ENCODE measurements at places on chromosomes 3 and 15.
A peak's percentile ranks its signal among the peaks of the same experiment; 100 is the strongest.

- DNase-seq, result no peak
These were observed 171.4 kb downstream of the GREM1 start for GRCh38 chr15:32889214-32889613.

- no peak for DNase-seq
These were observed 464.3 kb upstream of the WNT5A start for GRCh38 chr3:55951388-55951787.

- DNase-seq, result no peak
These were observed 67.9 kb downstream of the PRICKLE2 start for GRCh38 chr3:64157150-64158035.

DNA sequence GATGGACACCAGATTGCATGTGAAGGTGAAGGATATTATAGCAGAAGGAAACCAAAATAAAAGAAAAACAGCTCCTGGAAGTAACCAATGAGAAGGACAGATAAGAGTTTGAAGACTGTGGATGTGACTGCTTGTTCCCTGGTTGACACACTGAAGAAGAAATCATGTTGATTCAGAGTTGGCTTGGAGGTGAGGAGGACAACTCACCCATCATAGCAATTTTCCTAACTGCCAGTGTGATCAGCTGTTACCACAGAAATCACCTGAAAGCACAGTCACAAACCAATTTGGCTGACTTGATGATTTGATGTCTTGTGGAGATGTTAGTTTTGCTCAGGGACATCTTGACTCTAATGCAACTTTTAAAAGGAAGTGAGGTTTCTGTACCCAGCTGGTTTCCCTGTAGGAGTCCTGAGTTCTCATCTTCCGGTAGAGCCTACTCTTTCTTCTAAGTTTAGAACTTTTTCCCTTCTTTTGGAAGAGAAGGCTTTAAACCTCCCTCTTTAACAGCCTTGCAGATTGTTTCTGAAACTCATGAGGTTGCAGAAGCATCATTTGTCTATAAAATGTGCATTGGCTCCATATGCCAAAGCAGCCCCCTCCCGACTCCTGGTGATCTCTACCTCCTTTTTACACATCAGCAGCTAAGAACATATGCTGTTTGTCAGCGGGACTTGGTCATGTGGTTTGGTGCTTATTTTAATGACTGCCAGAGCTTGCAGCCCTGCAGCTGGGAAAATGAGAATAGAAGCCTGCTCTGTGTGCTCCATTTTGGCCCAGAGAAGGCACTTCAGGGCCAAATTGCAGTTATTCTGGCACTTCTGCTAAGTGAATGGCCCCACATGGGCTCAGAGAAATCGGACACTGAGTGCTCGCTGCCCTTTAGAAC lies 10.3 kb downstream of the ATG7 start:
- DNase-seq, result no peak

GRCh38 chr3:56467108-56467507 lies 1.2 kb downstream of the ERC2 start:
- DNase-seq, result peak; percentile 96

DNA sequence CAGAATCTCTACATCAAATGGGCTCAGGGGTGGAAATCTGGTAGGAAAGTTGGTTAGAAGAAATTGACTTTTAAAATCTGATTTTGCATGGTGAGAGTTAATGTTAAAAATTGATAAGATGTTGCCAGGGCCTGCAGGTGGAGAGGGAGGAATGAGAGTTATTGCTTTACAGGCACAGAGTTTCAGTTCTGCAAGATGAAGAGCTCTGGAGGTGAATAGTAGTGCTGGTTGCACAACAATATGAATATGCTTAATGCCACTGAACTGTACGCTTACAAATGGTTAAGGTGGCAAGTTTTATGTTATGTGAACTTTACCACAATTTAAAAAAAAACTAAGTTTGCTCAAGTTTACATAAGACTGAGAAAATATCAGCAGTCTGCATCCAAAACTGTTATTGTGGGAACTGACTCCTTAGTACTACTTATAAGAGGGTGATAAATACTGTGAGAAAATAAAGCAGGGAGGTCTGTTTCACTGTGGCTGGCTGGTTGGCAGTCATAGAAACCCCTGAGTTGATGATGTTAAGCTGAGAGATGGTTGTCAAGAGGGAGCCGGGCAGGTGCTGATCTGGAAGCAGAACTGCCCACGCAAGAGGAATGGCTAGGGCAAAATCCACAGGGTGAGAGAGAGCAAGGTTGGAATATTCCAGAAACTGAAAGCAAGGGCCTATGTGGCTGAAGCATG lies 144.9 kb downstream of the EDEM1 start:
- no peak for DNase-seq

- DNase-seq, result no peak
These were observed 251.1 kb downstream of the TBL1XR1 start for GRCh38 chr3:176946202-176946601.

GRCh38 chr3:130748981-130749380 lies 2.4 kb upstream of the PIK3R4 start:
- no peak for DNase-seq

DNA sequence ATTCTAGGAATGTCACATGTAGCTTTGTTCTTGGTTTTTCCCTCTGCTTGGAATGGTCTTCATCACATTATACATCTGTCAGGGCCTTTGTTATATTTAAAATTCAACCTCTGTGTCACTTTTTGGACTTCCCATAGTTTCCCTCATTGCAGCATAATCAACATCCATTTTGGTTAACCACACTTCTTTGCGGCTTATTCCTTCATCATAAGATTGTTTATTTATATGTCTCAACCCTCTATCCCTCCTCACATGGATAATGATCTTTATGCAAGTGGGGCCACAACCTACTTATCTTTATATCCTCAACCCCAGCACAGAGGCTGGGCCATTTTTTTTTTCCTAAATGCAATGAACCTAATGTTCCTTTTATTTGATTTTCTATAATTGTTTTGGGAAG lies 260.0 kb upstream of the THBS1 start:
- no peak for DNase-seq

- no peak for DNase-seq
These were observed 415.3 kb downstream of the CNTN4 start for GRCh38 chr3:2513986-2514385.

GRCh38 chr3:47355010-47355409 lies 25.8 kb upstream of the PTPN23 start:
- DNase-seq, result no peak

DNA sequence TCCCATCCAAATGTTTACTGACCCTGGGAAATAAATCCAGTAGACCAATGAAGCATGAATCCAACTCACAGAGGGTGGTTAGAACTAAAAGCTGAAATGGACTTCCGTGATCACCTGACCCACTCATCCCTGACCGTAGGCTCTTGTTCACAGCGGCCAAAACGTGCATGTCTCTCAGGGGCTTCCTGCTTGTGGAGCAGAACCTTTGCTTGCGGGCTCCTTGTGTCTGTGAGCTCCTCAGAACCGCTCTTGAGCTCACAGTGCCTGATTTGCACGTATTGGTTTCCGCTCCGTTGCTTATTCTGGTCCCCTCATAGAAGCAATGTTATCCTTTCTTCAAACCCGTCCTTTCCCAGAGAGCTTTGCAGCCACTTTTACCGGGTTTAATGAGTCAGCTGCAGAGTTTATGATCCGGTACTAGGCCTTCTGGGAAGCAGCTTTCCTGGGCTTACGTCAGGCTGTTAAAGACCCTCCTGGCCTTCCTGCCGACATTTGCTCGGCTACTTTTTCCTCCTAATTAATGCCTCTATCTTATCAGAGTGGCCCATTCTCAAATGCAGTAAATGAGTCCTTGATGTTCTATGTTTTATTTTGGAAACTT lies 35.4 kb downstream of the LIPC start:
- no peak for DNase-seq

GRCh38 chr3:121817753-121818152 lies 17.1 kb downstream of the IQCB1 start:
- DNase-seq, result no peak

GRCh38 chr3:197174927-197175326 lies 123.5 kb downstream of the DLG1 start:
- no peak for DNase-seq

- no peak for DNase-seq
These were observed 12.1 kb upstream of the PAK6 start for GRCh38 chr15:40226736-40227135.

DNA sequence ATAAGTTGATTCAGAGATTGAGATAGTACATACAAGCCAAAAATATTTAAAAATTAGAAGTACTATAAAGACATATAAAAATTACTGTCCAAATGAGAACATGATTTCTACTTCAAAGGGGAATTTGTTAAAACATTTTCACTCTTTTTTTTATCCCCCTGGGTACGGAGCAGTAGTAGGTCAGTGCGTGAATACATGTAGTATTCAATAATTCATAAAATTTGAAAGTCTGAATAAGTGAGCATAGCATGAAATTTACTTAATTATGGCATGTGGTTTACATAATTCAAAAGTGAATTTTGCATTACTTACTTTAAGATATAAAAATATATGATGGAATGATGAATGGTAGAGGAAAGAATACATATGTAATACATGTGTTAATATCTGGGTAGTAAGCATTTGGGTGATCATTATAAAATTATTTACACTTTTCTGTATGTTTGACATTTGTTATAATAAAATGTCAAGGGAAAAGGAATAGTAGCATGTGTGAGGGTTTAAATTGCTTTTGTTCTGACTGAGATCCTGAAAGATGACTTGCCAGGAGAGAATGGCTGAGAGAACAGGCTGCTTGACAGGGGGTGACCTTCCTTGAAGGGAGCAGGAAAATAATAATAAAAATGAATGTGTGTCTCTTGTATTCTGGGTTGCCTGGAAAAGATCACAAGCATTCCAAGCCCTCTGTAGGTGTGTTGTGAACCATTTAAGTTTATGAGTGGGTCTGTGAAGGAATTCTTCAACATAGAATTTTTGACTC lies 1178.8 kb downstream of the ZPLD1 start:
- no peak for DNase-seq

GRCh38 chr15:29569533-29570092 lies 252.7 kb downstream of the TJP1 start:
- DNase-seq, result no peak

- no peak for DNase-seq
These were observed 20.7 kb downstream of the PLEKHO2 start for GRCh38 chr15:64862408-64862807.

GRCh38 chr3:76879959-76880358 lies 159.9 kb upstream of the ROBO2 start:
- DNase-seq, result no peak

DNA sequence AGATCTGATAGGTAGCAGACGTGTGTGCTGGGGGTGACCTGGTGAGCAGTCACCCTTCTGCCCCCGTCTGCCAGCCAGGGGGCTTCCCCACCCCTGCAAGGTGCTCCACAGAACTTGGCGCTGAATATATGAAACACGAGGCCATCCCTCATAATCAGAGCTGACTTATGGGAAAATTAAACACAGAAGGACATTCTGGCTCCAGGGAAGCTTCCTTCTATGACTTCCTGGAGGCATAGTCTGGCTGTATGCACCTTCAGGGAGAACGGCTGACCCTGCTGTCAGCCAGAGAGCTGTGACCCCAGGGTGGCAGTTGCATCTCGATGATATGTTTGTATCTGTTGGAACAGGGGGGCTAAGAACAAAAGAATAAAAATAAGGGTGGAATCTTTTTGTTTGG lies 26.6 kb upstream of the MRPS22 start:
- no peak for DNase-seq

DNA sequence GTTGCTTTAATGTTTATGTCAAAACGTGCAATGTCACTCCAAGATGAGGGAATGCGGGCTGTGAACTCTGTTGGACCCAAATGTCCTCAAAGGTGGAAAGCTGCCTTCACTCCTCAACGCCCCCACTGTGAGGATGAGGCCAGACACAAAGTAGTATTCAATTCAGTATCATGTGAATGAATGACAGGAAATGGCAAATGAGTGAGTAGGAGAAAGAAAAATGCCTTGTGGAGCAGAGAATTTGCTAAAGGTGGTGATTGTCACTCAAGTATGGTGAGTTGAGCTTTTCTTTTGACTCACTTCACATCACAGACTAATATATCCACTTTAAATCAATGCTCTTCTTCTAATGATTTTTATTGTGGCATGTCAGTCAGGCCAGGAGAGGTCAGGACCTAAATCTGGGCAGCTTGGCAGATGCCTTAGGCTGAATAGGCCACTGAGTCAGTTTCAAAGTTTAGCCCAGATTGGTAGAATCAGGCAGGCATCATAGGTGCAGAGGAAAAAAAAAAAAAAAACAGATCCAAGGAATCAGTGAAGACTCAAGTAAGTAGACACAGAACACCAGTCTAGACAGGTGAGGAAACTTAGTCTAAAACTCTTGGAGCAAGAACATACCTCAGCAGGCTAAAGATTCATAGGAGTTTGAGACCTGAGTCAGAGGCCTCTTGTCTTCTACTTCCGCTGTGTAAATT lies 71.0 kb upstream of the ZBED2 start:
- no peak for DNase-seq

- no peak for DNase-seq
These were observed 68.9 kb downstream of the MYH15 start for GRCh38 chr3:108441518-108441917.
